ENCODE measurements at places on chromosomes 4 and X.
A peak's percentile ranks its signal among the peaks of the same experiment; 100 is the strongest.

DNA sequence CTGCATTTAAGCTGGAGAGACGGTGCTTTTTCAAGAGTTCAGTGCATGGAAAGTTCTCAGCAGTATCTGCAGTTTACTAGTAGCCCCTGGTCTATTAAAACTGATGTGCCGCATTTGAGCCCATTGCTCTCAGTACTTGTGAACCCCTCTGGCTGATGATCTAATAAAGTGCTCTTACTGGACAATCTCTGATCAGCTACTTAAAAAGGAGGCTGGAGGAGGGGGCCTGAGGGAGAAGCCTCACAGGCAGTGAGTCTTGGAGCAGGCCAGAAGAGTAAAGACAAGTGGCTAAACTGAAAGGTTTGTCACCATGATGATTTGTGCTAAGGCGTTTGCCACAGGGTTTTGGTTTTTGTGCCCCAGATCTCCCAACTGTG is 138.5 kb downstream of the ARX start:
- no peak for DNase-seq

GRCh38 chr4:70741867-70742658 is 20.3 kb downstream of the RUFY3 start:
- no peak for DNase-seq

DNA sequence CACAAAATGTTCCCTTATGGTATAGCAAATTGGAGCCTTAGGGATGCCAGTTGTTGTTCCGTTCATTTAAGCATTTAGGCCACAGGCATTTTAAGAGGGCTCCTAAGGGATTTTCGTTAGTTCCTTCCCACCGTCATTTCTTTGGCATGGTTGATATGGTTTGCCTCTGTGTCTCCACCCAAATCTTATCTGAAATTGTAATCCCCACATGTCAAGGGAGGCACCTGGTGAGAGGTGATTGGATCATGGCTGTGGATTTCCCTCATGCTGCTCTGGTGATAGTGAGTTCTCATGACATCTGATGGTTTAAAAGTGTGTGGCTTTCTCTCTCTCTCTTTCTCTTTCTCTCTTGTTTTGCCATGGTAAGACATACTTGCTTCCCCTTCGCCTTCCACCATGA is 104.1 kb downstream of the ASB9 start:
- DNase-seq: no peak

DNA sequence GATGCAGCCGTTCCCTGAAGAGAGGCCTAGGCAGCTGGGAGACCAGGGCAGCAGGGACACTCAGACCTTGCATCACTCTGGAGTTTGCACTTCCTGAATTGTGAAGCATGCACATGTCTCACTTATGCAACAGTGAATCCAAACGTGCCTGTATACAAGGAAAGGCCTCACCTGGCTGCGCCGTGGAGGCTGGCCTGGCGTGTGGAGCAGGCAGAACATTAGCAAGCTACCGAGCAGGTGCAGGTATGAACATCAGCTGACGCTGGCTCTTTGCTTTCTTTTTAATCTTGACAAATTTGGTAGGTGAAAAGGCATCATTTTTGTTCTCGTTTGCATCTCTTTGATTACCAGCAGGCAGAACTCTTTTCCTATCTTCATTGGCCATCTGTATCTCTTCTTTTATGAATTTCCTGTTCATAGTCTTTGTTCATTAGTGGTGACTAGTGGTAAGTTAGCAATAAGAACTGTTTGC is 37.1 kb upstream of the IRAK1 start:
- no peak for DNase-seq

DNA sequence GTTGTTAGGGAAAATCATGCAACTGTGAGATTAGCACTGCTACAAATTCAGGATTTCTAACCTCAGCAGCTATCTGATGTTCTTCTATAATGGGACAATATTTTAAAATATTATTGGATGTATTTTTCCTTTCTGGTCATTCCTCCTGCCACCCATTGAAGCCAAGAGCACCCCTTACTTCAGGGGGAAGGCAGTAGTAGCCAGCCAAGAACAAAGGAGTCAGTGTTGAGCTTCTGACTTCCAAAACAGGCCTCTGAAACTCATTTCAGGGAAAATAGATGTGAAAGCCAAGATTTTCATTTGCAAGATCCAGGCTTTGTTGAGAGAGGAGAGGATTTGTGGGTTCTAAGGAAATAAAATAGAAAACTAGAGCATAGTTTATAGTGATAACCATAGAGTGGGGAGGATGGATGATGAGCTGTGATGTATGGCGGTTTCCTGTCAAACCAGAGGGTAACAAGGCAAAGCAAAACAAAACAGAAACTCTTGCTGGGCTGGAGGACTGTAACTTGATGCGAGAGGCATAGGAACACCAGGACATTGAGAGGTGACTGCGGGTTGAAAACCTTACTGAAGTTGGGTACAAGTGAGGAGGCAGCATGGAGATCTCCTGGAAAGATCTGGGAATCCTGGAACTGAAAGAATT is 173.7 kb upstream of the LEF1 start:
- DNase-seq: peak; percentile 48

DNA sequence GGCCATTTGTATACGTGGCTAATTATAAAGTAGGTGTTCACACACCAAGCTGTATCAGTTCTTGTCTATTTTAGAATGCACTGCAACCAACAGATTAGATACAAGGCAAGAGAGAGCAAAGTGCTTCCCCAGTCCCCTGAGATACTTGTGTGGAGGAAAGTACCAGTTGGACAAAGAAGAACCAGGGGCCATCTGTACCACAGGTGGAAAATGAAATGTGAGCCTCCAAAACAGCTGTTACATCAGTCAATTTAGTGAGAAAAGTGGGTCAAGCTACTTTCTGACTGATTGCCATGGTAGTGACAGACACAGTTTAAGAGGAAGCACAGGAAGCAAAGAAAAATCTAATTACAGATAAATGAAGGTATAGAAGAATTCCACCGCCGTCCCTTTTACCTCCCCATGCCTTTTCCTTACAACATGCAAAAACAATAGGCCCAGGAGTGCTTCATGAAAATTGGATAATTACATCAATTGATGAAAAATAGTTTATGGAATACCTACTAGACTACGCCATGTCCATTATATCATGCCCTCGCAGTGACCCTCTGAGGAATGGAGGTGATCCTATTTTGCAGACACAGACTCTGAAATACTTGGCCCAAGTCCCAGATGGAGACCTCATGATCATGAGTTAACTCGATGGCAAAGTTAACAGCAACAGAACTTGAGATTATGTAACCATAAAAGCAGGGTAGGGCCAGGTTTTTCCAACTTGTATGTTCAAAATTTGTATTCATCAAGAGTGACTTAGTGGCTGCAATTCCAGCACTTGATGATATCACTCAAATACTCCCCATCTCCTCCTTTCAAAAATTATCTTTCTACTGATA is 15.8 kb downstream of the SMPX start:
- no peak for DNase-seq

GRCh38 chrX:53171356-53171755 is 53.7 kb downstream of the KDM5C start:
- no peak for DNase-seq

GRCh38 chrX:10884246-10884645 is 226.9 kb upstream of the HCCS start:
- DNase-seq: no peak

GRCh38 chr4:149322203-149322602 is 493.4 kb downstream of the IQCM start:
- no peak for DNase-seq

- no peak for DNase-seq
These were observed 662 bp downstream of the UBA1 start for GRCh38 chrX:47194194-47194787.

DNA sequence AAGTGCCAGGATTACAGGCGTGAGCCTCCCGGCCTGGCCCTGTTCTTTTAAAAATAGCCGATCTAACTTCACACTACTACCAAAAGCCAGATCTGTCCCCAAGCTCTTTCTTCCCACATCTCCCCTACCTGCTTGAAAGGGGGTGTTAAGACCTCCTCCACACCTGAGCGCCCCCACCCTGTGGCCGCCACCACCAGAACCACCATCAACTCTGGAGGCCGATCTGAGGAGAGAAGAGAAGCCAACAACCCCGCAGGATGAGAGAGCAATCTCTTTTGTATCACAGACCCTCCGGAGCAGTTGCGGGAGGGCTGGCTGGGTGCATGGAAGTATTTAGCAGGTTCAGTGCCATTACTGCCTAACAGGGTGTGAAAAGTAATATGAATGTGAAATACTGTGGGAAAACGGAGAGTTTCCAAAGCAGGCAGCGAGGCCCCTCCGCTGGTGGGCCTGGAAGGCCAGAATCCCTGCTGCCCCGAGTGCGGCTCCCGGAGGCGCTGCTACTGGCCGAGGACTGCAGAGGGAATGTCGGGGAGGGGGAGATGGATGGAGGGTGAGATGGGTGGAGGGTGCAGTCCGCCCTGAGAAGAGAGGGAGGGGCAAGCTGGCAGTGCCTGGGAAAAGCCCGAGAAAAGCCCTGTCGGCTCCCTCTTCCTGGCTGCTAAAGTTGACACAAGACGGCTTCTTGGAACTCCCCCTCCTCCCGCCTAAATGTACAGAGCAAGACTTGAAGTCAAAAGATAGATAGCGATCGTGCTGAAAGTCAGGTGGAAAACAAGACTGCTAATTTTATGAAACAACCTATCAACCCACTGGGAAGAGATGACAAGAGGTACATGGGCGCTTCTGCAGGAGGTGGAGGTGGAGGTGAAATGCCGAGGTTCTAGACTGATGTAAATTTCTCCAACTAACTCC is 22.3 kb downstream of the HAND2 start:
- no peak for DNase-seq

GRCh38 chr4:184453365-184454160 is 20.8 kb downstream of the IRF2 start:
- no peak for DNase-seq

DNA sequence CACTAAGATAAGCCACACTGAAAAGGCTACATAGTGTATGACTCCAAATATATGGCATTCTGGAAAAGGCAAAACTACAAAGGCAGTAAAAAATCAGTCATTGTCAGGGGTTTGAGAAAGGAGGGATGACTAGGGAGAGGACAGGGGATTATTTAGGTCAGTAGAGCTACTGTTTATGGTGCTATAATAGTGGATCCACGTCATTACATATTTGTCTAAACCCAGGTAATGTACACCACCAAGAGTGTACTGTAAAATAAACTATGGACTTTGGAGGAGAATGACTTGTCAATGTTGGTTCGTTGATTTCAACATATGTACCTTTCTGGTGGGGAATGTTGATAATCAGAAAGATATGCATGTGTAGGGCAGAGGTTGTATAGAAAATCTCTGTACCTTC is 837.6 kb downstream of the FAM133A start:
- no peak for DNase-seq

- DNase-seq: no peak
These were observed 18.9 kb downstream of the CNGA2 start for GRCh38 chrX:151753313-151754046.

Data from CD8-positive, alpha-beta T cell (primary cell).